ENCODE measurements at places on chromosomes 5 and 9.

- DNase-seq = no peak
These were observed 52.4 kb downstream of the CDC14B start for GRCh38 chr9:96567203-96567700.

GRCh38 chr5:76383126-76383832 lies 19.8 kb upstream of the IQGAP2 start:
- no peak for DNase-seq

- no peak for DNase-seq
These were observed 2125.4 kb upstream of the WWC1 start for GRCh38 chr5:166166071-166166470.

DNA sequence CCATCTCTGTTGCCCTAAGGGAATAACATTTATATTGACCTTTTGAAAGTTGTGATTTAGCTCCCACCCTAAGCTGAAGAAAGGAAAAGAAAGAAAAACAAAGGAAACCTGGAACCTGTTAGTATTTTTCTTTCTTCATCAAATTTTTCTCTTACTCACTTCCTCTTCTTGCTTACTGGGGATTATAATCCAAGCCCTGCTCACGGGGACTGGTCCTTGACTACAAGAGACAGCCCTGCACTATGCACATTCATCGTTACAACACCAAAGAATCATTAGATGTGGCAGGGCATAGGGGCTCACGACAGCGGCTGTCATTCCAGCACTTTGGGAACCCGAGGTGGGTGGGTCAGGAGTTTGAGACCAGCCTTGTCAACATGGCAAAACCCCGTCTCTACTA lies 37.8 kb upstream of the LPAR1 start:
- DNase-seq = no peak

- DNase-seq = no peak
These were observed 39.3 kb upstream of the KCNIP1 start for GRCh38 chr5:170464280-170465127.

GRCh38 chr9:15422372-15423230 lies at the start of gene SNAPC3:
Gene SNAPC3, plus strand, starts transcription at chr9:15422876. Its CDS starts 4 bp downstream, at chr9:15422880.
- DNase-seq = peak; percentile 93

DNA sequence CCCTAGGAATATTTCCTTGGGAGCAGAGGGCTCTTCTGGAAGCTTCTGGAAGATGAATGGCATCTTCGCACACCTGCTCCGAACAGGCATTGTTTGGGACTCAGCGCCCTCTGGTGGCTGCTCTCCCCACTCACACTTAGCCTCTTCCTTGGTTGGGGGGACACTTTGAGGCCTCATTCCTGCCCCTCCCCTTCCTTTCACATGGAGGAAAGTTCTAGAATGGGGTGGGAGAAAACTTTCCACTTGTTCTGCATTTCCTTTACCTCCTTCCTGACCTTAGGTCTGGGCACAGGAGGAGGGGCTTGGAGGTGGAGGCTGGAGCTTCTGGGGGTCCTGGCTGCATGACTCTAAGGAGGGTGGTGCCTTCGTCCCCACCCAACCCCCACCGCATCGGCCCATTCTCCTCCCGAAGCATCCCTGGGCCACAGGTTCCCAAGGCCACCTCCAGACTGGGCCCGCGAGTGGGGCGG lies 19.3 kb upstream of the SMIM32 start:
- peak; percentile 37 for DNase-seq

DNA sequence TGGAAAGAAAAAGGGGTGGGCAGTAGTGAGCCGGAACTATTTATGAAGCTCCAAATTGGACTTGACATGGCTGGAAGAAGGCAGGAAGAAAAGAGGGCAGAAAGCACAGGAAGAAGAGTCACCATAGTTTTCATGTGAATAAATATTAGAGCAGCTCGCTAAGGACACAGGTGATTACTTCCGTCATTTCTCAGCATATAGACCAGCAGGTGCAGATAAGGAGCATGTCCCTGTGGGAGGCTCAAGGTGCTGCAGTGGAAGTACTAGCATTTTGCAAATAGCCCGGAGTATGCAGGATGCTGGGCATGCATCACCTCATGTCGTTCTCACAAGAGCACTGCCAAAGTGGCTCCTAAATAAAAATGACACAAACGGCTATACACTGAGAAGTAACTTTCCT lies 71.3 kb upstream of the HTR4 start:
- no peak for DNase-seq

Data from kidney glomerular epithelial cell (primary cell).